ENCODE measurements at places on chromosomes 12 and 14.

DNA sequence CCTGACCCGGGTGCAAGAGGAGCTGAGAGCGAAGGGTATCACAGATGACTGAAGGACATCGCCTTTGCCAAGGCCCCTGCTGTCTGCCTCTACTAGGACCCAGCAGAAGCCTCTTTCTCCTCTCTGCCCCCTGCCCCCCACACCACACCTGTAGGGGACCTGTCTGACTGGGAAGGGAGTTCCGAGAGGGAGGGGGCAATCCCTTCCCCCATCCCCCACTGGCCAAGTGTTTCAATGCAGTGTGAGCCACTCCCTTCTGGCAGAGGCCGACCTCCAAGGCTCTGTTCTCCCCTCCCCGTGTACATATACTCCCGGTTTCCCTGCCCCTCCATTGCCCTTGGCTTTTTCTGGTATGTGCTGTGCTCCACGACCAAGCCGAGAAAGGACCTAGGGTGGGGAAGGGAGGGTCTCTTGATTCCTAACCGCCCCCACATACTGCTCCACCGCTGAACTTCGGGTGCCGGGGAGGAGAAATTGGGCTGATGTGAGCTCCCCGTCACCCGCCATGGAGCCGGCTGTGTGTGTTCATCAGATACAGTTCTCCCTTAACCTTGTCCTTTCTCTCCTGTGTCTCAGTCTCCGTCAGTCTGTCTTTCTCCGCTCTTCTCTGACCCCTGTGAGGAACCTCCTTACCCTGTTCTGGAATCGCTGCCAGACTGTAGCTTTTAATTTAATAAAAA lies 2.0 kb upstream of the ARHGEF25 start:
- peaks cover 10% of the 10 kb centered on the region for H3K4me1 ChIP-seq
- H3K27me3 ChIP-seq: no peaks in the 10 kb centered on the region
- H3K4me3 ChIP-seq: no peak overlapping the region
- H3K36me3 ChIP-seq: no peaks in the 10 kb centered on the region
- DNase-seq: no peak
- no peak overlapping the region for H3K27ac ChIP-seq

- no peak overlapping the region for H3K27ac ChIP-seq
- DNase-seq: no peak
- no peaks in the 10 kb centered on the region for H3K4me1 ChIP-seq
Measured at GRCh38 chr12:78185109-78185508, 354.4 kb downstream of the NAV3 start.

DNA sequence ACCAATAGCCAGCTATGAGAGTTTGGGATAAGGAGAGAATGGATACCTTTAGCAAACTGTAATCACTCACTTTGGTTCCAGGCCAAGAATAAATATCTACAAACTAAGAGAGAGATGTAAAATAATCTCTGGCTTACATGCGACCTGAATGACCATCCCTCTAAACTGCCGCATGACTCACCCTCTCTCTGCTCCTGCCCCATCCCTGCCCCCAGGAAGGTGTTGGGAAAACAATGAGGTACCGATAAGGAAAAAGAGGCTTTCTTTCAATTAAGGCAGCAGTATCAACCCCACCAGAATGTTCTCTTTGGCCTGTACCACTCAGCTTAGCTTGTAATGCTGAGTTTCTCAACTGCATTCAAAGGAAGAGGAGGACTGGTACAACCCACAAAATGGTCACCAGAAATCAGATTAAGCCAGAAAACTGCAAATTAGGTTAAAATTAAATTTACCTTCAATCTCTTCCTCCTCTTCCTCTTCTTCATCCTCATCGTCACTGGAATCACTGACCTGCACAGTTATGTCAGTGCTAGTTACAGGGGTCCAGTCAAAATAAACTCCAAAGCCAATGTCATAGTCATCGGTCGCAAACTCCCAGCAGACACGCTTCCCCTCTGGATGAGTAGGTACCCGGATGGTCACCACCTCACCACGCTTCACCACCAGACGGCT lies 22.0 kb downstream of the GSTZ1 start:
- DNase-seq: no peak
- H3K27ac ChIP-seq: no peak overlapping the region
- no peaks in the 10 kb centered on the region for H3K36me3 ChIP-seq

GRCh38 chr14:94145902-94146527 lies 16.6 kb upstream of the IFI27L2 start:
- H3K27me3 ChIP-seq: no peaks in the 10 kb centered on the region
- no peak overlapping the region for H3K4me3 ChIP-seq

- H3K27me3 ChIP-seq: no peaks in the 10 kb centered on the region
- H3K4me1 ChIP-seq: no peaks in the 10 kb centered on the region
- peak overlapping the region; percentile 18 for H3K27ac ChIP-seq
- DNase-seq: no peak
- no peak overlapping the region for H3K4me3 ChIP-seq
Measured at GRCh38 chr12:94055528-94055927, 92.8 kb upstream of the PLXNC1 start.

GRCh38 chr14:73877790-73878189 lies 8.9 kb upstream of the ZNF410 start:
- H3K4me3 ChIP-seq: no peak overlapping the region
- no peaks in the 10 kb centered on the region for H3K27me3 ChIP-seq
- H3K27ac ChIP-seq: no peak overlapping the region
- no peaks in the 10 kb centered on the region for H3K36me3 ChIP-seq
- no peaks in the 10 kb centered on the region for H3K4me1 ChIP-seq
- DNase-seq: no peak

- DNase-seq: no peak
- H3K4me3 ChIP-seq: no peak overlapping the region
- H3K27me3 ChIP-seq: no peaks in the 10 kb centered on the region
- H3K27ac ChIP-seq: no peak overlapping the region
- no peaks in the 10 kb centered on the region for H3K4me1 ChIP-seq
Measured at GRCh38 chr12:90473831-90474230, 481.1 kb downstream of the CCER1 start.

GRCh38 chr14:68611599-68611998 lies 181.3 kb downstream of the ZFP36L1 start:
- no peak overlapping the region for H3K4me3 ChIP-seq
- no peaks in the 10 kb centered on the region for H3K36me3 ChIP-seq
- H3K27me3 ChIP-seq: no peaks in the 10 kb centered on the region

DNA sequence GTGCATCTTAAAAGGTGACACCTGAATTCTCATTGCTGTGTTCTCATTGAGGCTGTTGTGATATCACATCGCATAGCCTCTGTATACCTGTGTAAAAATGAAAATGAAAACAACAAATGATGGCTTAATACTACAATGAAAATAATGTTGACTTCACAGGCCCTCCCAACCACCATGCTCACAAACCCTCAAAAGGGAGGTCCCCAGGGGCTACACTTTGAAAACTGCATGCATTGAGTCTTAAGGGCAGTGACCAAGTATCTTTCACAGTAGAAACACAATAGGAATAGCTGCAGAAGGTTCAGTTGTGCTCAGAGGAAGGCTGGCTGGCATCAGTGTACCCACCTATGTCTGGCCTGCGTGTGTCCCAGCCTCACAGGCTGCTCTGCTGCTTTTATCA lies 27.6 kb upstream of the KCNK13 start:
- no peaks in the 10 kb centered on the region for H3K27me3 ChIP-seq
- H3K36me3 ChIP-seq: peaks cover 21% of the 10 kb centered on the region
- DNase-seq: no peak
- no peaks in the 10 kb centered on the region for H3K4me1 ChIP-seq

GRCh38 chr14:72515779-72516770 lies 377.8 kb downstream of the DPF3 start:
- H3K36me3 ChIP-seq: no peaks in the 10 kb centered on the region
- H3K4me1 ChIP-seq: peaks cover 4% of the 10 kb centered on the region
- H3K27me3 ChIP-seq: no peaks in the 10 kb centered on the region
- no peak overlapping the region for H3K27ac ChIP-seq
- H3K4me3 ChIP-seq: no peak overlapping the region
- DNase-seq: no peak

GRCh38 chr14:52360831-52361230 lies 46.7 kb downstream of the PTGER2 start:
- no peak overlapping the region for H3K4me3 ChIP-seq
- DNase-seq: no peak
- no peaks in the 10 kb centered on the region for H3K36me3 ChIP-seq

- H3K27ac ChIP-seq: no peak overlapping the region
- H3K4me1 ChIP-seq: no peaks in the 10 kb centered on the region
- no peaks in the 10 kb centered on the region for H3K36me3 ChIP-seq
- H3K4me3 ChIP-seq: no peak overlapping the region
- no peaks in the 10 kb centered on the region for H3K27me3 ChIP-seq
Measured at GRCh38 chr14:99905121-99905520, 111.9 kb downstream of the EML1 start.

DNA sequence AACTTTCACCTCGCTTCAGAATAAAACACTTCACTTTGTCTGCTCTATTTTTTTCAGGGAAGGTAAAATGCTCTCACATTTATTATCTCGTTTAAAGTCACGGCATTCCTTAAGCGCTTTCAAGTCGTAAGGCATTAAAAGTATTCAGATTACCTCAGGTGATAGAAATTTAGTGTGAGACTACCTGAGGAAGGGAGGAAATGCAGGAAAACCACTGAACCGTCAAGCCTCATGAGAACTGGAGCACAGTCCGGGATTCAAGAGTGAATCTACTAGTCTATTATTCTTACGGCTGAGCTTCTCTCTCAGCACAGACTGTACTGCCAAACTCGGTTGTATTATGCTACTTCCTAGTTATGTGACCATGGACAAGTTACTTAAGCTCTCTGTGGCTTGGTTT lies 8.3 kb upstream of the PPFIBP1 start:
- no peaks in the 10 kb centered on the region for H3K4me1 ChIP-seq
- H3K27me3 ChIP-seq: no peaks in the 10 kb centered on the region
- no peak overlapping the region for H3K4me3 ChIP-seq
- H3K27ac ChIP-seq: no peak overlapping the region
- H3K36me3 ChIP-seq: no peaks in the 10 kb centered on the region
- DNase-seq: no peak

GRCh38 chr14:71206766-71207371 lies 299.6 kb downstream of the PCNX1 start:
- no peak overlapping the region for H3K27ac ChIP-seq
- no peaks in the 10 kb centered on the region for H3K27me3 ChIP-seq
- H3K4me1 ChIP-seq: no peaks in the 10 kb centered on the region
- H3K4me3 ChIP-seq: no peak overlapping the region

DNA sequence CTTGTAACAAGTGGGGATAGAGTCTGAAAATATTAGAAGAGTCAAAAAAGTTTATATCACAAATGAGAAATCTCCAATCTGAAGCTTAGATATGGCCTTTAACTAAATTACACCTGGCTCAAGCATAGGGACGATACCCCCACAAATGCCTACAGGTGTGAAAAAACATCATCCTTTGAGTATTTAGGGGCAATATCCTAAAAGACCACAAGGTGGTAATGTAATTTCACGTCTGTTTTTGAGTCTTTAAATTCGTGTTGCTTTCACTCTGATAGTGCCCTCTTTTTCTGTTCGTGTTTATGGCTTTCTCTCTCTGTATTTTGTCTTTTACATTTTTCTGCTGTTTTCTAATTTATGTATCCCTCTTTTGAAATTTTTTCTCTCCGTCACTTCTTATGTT lies 84.3 kb downstream of the ETNK1 start:
- H3K27me3 ChIP-seq: no peaks in the 10 kb centered on the region
- no peak overlapping the region for H3K4me3 ChIP-seq
- H3K27ac ChIP-seq: no peak overlapping the region

- H3K27me3 ChIP-seq: no peaks in the 10 kb centered on the region
- H3K4me3 ChIP-seq: no peak overlapping the region
- DNase-seq: no peak
- peaks cover 11% of the 10 kb centered on the region for H3K4me1 ChIP-seq
Measured at GRCh38 chr14:54366736-54367735, 29.8 kb upstream of the CDKN3 start.

DNA sequence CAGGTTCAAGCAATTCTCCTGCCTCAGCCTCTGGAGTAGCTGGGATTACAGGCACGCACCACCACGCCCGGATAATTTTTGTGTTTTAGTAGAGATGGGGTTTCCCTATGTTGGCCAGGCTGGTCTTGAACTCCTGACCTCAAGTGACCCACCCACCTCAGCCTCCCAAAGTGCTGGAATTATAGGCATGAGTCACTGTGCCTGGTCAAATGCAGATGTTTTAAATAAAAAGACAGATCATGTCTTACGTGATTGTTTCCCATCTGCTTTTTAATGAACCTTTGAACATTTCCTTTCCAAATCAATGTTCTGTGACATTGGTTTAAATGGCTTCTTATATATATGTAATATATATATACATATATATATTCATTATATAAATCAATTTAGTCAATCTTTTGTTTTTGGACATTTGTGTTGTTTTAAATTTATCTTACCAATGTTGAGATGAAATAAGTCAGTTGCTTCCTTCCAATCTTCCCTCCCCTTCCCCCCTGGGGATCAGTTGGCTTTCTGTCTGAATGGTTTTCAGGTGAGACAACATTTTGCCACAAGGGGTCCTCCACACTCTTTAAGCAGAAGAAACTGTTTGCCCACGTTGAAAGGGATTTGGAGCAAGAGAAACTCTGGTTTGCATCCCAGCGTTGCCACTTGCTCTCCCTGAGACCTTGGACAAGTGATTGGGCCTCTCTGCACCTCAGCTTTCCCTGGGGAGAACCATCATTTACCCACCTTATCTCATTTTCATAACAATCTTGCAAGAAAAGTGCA lies 47.6 kb upstream of the RBM19 start:
- no peaks in the 10 kb centered on the region for H3K36me3 ChIP-seq
- no peaks in the 10 kb centered on the region for H3K27me3 ChIP-seq

GRCh38 chr12:75954041-75954440 lies 77.5 kb downstream of the PHLDA1 start:
- H3K36me3 ChIP-seq: no peaks in the 10 kb centered on the region
- DNase-seq: no peak
- no peak overlapping the region for H3K4me3 ChIP-seq
- H3K27ac ChIP-seq: no peak overlapping the region
- H3K27me3 ChIP-seq: no peaks in the 10 kb centered on the region

- H3K27me3 ChIP-seq: no peaks in the 10 kb centered on the region
- H3K4me3 ChIP-seq: no peak overlapping the region
- H3K36me3 ChIP-seq: no peaks in the 10 kb centered on the region
- H3K4me1 ChIP-seq: no peaks in the 10 kb centered on the region
Measured at GRCh38 chr14:59159169-59159568, 29.3 kb upstream of the DAAM1 start.

- H3K4me3 ChIP-seq: no peak overlapping the region
- H3K27ac ChIP-seq: peak overlapping the region; percentile 58
- DNase-seq: no peak
- no peaks in the 10 kb centered on the region for H3K4me1 ChIP-seq
Measured at GRCh38 chr12:91276509-91276908, 93.9 kb upstream of the DCN start.

- H3K4me3 ChIP-seq: peak overlapping the region; percentile 97
- peak overlapping the region; percentile 77 for H3K27ac ChIP-seq
- peak; percentile 55 for DNase-seq
- H3K27me3 ChIP-seq: no peaks in the 10 kb centered on the region
- peaks cover 7% of the 10 kb centered on the region for H3K4me1 ChIP-seq
- no peaks in the 10 kb centered on the region for H3K36me3 ChIP-seq
Measured at GRCh38 chr12:131950182-131950913, 606 bp downstream of the EP400 start.

GRCh38 chr14:47822326-47822725 lies 146.9 kb upstream of the MDGA2 start:
- H3K36me3 ChIP-seq: no peaks in the 10 kb centered on the region
- H3K27me3 ChIP-seq: no peaks in the 10 kb centered on the region
- no peak overlapping the region for H3K27ac ChIP-seq

GRCh38 chr14:99716091-99716849 lies 32.2 kb downstream of the CYP46A1 start:
- DNase-seq: peak; percentile 29
- no peaks in the 10 kb centered on the region for H3K4me1 ChIP-seq
- no peak overlapping the region for H3K27ac ChIP-seq
- H3K27me3 ChIP-seq: no peaks in the 10 kb centered on the region

All from Peyer's patch (tissue), 4 donors.